Esophagus squamous epithelium (tissue), 5 donors: ENCODE measurements at places on chromosomes 7 and 10. TPM values are rescaled to one million over a fixed set of nuclear protein-coding genes. Genes with fewer than 3 reads are reported as not detected.

DNA sequence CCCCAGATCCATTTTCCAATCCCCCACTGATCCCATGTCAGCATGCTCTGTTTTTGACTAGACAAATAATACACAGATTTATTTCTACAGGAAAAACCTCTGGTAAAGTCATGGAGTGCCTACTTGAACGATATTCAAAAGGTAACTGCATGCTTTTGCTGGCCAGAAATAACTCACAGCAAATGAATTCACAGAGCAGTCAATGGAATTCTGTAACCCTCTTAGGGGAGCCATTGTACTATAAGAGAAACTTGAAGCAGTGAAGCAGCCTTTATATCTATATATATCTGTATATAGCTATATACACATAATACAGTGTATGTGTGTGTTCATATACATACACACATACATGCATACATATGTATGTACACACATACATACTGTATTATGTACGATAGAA is 29.0 kb upstream of the MEOX2 start:
- H3K27ac ChIP-seq = no peak overlapping the region
- H3K4me1 ChIP-seq = no peaks in the 10 kb centered on the region
- H3K4me3 ChIP-seq = no peak overlapping the region
- no peaks in the 10 kb centered on the region for H3K36me3 ChIP-seq
- H3K27me3 ChIP-seq = no peaks in the 10 kb centered on the region

DNA sequence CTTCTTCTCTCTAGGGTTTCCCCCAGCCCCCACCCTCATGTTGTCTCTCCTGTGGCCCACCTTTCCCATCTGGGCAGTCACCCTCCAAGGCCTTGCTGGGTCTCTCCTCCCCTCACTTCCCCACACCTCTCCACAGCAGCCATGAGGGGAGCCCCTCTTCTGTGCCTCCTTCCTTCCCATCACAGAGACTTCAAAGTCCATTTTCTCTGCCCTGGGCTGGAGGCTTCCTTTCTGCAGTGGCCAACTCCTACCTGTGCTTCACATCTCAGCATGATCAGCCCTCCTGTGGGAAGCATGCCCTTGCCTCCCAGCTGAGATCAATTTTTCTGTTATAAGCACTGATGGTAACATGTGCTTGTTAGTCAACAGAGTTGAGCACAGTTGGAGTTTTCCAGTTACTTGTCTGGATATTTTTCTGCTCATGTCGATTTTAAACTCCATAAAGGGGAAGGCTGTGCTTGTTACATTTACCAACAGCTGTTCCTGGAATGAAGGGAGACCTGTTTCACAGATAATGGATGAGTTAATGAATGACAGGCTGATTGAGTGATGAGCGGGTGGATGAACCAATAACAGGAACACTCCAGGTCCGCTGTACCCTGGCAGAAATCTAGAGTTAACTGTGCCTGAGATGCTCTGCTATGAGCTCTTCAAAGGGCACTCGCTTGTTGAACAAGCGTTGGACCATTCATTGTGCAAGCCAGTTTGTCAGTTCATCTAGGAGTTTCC is 71.4 kb upstream of the PRSS58 start:
- H3K27ac ChIP-seq = no peak overlapping the region
- H3K27me3 ChIP-seq = no peaks in the 10 kb centered on the region
- no peak overlapping the region for H3K4me3 ChIP-seq
- no peaks in the 10 kb centered on the region for H3K4me1 ChIP-seq

DNA sequence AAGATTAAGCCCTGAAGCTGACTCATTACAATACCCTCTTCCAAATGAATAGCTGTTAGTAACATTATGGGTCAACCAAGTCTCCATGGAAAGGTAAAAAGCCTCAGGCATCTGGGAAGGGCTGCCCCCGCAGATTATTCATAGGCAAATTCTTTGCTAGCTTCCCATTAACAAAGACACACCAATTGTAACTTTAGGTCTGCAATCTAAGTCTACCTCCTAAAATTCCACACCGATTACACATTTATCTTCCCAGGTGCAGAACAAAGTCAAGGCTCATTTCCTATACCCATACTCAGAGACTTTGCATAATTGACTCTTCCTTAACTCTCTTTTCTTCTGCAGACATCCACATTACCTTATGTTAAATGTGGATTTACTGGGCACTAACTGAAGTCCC is 826.3 kb upstream of the MBL2 start:
- H3K4me1 ChIP-seq = no peaks in the 10 kb centered on the region
- H3K27ac ChIP-seq = no peak overlapping the region
- DNase-seq = no peak
- H3K4me3 ChIP-seq = no peak overlapping the region
- H3K36me3 ChIP-seq = no peaks in the 10 kb centered on the region
- H3K27me3 ChIP-seq = no peaks in the 10 kb centered on the region

GRCh38 chr7:70647801-70648498 is 484.0 kb upstream of the GALNT17 start:
- H3K36me3 ChIP-seq = no peaks in the 10 kb centered on the region
- DNase-seq = no peak
- H3K4me1 ChIP-seq = no peaks in the 10 kb centered on the region
- no peak overlapping the region for H3K27ac ChIP-seq
- no peak overlapping the region for H3K4me3 ChIP-seq

DNA sequence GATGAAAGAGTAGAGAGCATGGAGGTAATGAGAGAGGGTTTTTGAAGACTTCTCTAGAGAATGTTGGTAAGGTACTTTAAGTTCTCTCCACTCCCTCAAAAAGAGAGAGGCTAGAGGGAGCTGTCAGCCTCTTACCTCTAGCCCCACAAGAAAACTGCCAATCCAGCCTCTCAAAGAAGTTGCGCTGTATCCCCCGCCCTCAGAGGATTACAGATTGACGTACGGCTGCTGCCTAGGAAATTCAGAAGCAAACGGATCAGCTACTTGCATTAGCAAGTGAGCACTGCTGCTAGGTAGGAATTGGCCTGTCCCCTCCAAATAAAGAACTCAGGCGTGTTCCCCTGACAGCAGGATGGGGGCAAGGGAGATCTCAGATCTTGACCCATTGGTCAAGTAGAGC is 34.2 kb downstream of the TYW1B start:
- no peak overlapping the region for H3K4me3 ChIP-seq
- no peak overlapping the region for H3K27ac ChIP-seq
- peaks cover 4% of the 10 kb centered on the region for H3K36me3 ChIP-seq
- no peak for DNase-seq

DNA sequence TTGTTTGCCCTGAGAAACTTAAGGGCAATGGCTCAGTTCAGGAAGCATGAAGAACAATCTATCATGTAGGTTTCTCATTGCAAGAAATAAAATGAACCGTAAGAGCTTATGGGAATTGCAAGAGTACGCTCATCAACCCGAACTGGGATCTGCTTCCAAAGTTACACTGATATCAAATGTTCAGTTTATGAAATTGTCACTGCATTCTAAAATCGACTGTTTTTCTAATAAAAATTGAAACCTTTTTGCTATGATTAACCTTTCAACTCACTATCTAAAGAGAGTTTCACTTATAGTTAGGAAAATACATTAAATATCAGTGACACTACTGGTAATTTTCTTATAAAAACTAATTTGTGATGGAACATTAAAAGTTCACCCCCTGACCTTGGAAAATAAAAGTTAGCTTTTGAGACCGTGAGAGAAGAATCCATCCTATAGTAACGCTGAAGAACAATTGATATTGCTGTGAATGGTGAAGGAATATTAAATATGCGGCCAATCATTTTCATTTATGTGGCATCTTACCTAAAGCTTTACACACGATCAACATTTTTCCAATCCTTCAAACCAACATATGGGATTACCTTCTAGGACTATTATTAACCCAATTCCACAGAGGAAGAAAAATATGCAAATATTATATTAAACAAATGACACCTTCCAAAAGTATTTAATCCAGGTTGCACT is 2.2 kb downstream of the MEOX2 start:
- DNase-seq = no peak
- peak overlapping the region; percentile 84 for H3K27ac ChIP-seq
- no peaks in the 10 kb centered on the region for H3K36me3 ChIP-seq
- H3K4me3 ChIP-seq = peak overlapping the region; percentile 11
- H3K4me1 ChIP-seq = peaks cover 2% of the 10 kb centered on the region

- H3K27ac ChIP-seq = peak overlapping the region; percentile 77
- no peak for DNase-seq
- no peaks in the 10 kb centered on the region for H3K27me3 ChIP-seq
- H3K4me3 ChIP-seq = no peak overlapping the region
- peaks cover 18% of the 10 kb centered on the region for H3K4me1 ChIP-seq
Observed at GRCh38 chr7:55024776-55025175, 6.0 kb downstream of the EGFR start.

GRCh38 chr7:1246871-1247526 is 14.3 kb downstream of the UNCX start:
- peak overlapping the region; percentile 23 for H3K4me3 ChIP-seq
- peaks cover 8% of the 10 kb centered on the region for H3K4me1 ChIP-seq
- no peaks in the 10 kb centered on the region for H3K36me3 ChIP-seq
- H3K27me3 ChIP-seq = peaks cover 100% of the 10 kb centered on the region
- H3K27ac ChIP-seq = no peak overlapping the region

DNA sequence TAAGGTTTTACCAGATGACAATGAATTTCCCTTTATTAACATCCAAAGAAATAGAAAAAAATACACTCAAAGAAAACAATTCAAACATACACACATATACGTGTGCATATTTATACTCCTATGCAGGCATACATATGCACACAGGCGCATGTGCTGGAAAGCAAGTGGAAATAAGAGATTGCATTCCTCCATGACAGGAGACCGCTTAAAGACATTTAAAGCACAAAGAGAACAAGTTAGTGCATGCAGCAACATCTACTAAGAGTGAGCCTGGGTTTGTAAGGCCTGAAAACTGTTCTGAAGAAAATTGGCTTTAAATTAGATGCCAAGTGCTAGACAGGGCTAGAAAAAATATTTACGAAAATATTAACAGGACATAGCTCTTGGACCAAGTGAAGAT is 40.1 kb upstream of the PPP1R17 start:
- H3K36me3 ChIP-seq = no peaks in the 10 kb centered on the region
- H3K27ac ChIP-seq = no peak overlapping the region
- no peak for DNase-seq

DNA sequence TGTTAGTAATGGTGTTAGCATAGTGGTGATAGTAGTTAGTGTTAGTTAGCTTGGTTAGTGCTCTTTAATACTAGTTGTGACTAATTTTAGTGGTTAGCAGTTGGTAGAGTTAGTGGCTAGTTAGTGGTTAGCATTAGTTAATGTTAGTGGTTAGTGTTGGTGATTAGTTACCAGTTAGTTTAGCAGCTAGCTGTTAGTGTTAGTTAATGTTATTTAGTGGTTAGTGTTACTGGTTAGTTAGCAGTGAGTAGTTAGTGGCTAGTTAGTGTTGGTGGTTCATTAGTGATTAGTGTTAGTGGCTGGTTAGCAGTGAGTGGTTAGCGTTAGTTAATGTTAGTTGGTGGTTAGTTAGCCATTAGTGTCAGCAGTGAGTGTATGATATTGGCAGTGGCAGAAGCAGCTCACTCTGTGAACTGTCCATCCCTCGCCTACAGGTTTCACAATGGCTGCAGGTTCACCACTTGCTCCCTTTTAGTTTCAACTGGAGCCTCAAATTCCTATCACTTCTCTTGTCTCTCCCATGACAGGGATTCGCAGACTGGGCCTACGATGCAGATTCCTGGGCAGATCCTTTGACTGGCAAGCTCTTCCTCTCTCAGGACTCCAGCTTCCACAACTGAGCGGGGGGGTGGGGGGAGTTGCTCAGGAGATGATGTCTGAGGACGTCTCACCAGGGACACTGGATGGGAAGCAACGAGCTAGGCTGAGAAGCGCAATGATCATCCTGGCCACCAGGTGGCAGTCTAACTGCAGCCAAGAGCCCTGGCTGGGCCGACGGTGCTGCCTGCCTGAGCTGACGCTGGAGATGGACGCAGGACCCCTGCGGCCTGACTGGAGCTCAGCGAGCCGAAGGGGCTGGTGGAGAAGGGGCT is 19.5 kb downstream of the GHRHR start:
- H3K4me1 ChIP-seq = peaks cover 28% of the 10 kb centered on the region
- H3K36me3 ChIP-seq = no peaks in the 10 kb centered on the region
- no peaks in the 10 kb centered on the region for H3K27me3 ChIP-seq
- no peak overlapping the region for H3K4me3 ChIP-seq
- no peak overlapping the region for H3K27ac ChIP-seq
- DNase-seq = no peak

DNA sequence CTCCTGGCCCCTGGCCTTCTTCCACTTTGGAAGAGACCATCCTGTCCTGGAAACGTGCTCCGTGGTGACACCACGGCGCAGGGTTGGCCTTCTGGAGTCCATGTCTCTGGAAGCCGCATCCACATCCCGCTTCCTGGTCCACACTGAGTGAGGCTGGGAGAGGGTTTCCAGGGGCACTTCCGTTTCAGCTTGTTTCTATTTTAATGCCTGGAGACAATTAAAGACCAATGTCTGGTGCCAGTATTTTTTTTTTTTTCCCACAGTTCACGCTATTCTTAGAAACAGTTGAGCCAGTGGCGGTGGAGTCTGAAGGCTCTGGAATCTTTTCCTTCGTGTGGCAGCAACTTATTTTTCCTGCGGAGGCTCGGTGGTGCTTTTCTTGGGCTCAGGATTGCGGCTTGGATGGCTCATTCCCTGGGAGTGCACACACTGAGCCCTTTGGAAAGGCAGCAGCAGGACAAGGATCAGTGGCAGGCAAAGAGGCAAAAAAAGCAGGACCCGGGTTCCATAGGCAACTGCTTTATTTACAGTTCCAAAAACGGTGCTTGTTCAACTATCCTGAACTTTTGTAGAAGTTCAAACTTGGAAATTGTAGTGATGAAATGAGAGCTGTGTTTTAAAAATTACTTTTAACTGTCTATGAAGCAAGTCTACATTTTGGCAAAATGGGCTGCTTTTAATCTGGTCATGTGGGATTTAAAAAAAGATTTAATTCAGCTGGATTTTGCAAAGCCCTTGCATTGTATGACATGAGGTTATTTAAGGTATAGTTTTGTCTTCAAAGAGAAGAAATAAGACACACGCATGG is 202.8 kb downstream of the BAMBI start:
- no peaks in the 10 kb centered on the region for H3K27me3 ChIP-seq
- no peak overlapping the region for H3K4me3 ChIP-seq
- peaks cover 7% of the 10 kb centered on the region for H3K4me1 ChIP-seq
- H3K27ac ChIP-seq = no peak overlapping the region
- H3K36me3 ChIP-seq = no peaks in the 10 kb centered on the region

DNA sequence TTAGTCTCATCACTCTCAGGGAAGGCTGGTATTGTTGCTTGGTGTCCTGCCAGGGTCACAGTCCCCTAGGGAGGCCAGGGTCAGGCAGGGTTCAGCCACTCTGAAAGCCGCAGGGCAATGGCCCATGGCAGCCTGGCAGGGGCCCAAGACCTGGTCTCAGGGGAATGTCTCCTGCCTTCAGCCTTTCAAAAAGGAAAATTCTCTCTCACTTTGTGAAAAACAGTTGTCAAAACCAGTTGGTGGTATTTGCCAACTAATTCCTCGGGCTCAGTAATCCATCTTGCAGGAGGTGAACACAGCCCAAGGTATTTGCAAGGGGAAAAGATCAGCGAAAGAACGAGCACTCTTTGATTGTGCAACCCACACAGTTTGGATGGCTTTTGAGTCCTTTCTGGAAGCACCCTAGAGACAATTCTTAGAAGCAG is 101.5 kb downstream of the JCAD start:
- no peaks in the 10 kb centered on the region for H3K36me3 ChIP-seq
- no peaks in the 10 kb centered on the region for H3K4me1 ChIP-seq
- no peak overlapping the region for H3K4me3 ChIP-seq
- peak overlapping the region; percentile 60 for H3K27ac ChIP-seq

GRCh38 chr10:61554925-61555324 is 101.7 kb upstream of the TMEM26 start:
- no peak for DNase-seq
- H3K27me3 ChIP-seq = no peaks in the 10 kb centered on the region
- H3K27ac ChIP-seq = no peak overlapping the region

The GHITM gene
- 139 TPM for total RNA-seq

The VPS26A gene
- total RNA-seq = 43.1 TPM

The PPP3CB gene
- total RNA-seq = 40.2 TPM

The COL26A1 gene
- not detected for total RNA-seq

The GRID1 gene
- 0.22 TPM for total RNA-seq
